Activated CD4-positive, alpha-beta T cell treated with anti-CD3 and anti-CD28 coated beads, Interleukin-2, amount 50 U/mL, for 4 hours (primary cell): ENCODE measurements at places on chromosomes 5 and 9.

GRCh38 chr5:111308951-111309350 is 84.8 kb downstream of the CAMK4 start:
- DNase-seq, result no peak

DNA sequence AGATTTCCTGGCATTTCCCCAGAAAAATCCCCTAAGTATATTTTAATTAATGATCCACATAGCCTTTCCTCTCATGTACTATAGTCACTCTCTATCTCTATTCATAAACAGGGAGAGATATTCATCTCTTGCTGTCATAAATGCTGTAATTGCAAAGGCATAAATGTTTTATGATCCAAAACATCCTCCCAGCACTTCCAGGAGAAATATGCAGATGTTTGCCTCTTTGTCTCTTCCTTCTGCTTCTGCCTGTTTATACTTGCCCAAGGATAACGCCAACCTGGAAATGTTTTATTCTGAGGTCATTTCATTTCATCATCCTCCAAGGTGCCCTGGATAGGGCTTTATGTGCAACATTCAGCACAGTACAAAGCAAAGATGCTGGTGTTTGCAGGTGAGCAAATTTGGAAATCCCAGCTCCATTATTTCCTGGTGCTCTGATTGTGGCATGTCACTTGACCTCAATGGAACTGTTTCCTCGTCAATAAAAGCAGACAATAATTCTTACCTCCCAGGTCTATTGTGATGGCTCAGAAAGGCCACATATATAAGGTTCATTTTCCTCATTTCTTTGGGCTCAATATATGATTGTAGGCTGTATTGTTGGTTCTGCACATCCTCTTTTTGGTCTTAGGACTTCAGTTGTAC is 6.9 kb downstream of the TNFSF15 start:
- DNase-seq, result no peak

GRCh38 chr5:39005566-39006232 is 68.5 kb downstream of the RICTOR start:
- no peak for DNase-seq

DNA sequence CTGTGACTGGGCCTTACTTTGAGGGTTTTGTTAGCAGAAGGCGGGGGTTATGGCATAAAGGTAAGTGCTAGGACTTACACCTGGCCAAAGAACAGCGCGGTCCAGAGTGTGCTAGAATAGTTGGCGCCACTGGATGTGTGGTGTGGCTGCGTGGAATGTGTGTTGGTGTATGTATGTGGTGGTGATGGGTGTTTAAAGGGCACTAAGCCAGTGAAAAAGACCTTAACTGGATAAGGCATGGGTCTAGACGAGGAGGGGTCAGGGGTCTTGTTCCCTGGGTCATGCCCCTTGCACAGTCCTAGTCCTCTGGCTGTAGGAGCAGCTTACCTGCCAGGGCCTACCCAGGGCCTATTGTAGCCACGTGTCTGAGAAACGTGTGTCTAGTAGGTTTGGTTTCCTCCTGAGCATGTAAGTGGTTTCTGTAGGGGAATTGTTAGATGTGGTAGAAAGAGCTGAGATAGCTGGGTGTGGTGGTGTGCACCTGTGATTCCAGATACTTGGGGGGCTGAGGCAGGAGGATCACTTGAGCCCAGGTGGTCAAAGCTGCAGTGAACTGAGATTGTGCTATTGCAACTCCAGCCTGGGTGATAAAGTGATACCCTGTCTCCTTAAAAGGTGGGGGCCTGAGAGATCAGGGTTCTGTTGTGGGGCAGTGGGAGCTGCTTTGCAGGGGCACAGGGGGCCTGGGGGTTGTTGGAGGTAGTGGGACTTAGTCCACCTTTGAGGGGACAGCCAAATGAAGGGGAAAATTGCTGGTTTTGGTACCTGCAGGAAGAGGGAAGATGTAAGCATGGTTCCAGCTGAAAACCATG is 55.2 kb downstream of the HSPA4 start:
- no peak for DNase-seq

- no peak for DNase-seq
Observed at GRCh38 chr5:96252596-96252995, 180.5 kb downstream of the PCSK1 start.

GRCh38 chr9:117284414-117284813 is 130.4 kb downstream of the ASTN2 start:
- no peak for DNase-seq

DNA sequence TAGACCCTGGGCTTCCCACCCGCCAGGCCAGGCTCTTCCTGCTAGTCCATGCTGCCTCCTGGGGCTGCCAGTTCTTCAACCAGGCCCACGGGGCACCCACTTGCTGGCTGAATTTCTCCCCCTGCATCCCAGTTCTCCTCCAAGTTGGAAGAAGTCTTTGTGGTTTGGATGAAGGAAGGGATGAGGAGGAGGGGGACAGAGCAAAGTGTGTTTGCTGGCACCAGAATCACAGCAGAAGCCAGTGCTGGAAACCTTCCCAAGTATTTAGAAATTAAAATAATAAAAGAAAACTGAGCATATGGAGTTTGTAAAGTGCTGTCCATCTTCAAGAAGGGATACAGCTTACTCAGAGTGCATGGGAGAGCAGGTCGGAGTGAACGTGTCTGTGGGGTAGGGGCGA is 19.4 kb upstream of the UNC5A start:
- no peak for DNase-seq

- DNase-seq, result no peak
Observed at GRCh38 chr5:36766981-36767380, 109.6 kb upstream of the NIPBL start.

DNA sequence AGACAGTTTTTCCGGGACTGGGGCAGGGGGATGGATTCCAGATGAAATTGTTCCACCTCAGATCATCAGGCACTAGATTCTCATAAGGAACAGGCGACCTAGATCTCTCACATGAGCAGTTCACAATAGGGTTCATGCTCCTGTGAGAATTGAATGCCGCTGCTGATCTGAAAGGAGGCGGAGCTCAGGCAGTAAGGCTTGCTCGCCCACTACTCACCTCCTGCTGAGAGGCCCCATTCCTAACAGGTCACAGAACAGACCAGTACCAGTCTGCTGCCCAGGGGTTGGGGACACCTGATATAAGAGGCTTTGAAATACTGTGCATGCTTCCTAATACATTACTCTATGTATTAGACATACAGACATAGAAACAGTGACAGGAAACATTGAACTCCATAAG is 41.1 kb downstream of the PTPRD start:
- no peak for DNase-seq

DNA sequence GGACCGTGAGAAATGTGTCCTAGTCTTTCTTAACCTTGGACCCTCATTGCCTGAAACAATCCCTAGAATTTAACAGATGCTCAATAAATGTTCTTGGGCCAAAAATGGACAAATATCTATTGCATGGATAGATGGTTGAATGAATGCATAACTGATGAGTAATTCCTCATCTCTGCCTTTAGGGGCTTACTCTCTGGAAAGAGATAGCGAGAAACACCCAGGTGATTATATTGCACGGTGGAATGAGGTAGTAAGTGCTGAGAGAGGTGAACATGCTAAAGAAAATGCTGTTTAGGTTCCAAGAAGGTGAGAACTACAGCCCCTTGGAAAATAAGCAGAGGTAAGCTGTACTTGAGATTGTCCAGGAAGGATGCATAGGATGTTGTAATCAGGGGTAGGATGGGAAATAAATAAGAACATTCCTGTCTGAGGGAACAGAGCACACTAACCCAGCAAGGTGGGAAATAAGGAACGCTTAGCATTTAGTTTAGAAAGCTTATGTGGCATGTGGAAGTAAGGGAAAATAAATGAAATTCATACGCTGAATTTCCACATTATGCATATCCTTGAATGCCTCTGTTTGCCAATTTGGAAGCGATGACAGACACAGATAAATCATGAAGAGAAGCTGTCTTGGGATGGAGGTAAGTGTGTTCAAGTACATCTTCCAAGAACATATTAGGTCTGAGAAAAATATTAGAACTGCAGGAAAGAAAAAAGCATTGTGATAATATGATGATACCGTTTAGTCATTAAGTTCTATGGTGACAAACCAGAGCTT is 426.6 kb downstream of the ARHGEF28 start:
- DNase-seq, result no peak

DNA sequence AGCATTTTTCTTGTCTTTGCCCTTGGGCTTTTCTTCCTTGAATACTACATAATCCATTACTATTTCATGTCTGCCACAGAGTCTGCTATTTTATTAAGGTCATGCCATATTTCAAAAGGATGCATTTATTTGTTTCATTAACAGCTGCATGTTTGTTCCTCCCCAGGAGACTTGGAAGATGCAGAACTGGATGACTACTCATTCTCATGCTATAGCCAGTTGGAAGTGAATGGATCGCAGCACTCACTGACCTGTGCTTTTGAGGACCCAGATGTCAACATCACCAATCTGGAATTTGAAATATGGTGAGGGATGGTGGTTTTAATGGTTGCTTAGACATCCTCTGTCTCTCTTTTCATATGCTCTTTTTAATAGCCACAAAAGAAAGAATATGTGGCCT is 4.0 kb downstream of the IL7R start:
- no peak for DNase-seq

GRCh38 chr9:23590276-23591000 is 235.6 kb downstream of the ELAVL2 start:
- no peak for DNase-seq

- no peak for DNase-seq
Observed at GRCh38 chr5:90897618-90898017, 339.0 kb downstream of the ADGRV1 start.

DNA sequence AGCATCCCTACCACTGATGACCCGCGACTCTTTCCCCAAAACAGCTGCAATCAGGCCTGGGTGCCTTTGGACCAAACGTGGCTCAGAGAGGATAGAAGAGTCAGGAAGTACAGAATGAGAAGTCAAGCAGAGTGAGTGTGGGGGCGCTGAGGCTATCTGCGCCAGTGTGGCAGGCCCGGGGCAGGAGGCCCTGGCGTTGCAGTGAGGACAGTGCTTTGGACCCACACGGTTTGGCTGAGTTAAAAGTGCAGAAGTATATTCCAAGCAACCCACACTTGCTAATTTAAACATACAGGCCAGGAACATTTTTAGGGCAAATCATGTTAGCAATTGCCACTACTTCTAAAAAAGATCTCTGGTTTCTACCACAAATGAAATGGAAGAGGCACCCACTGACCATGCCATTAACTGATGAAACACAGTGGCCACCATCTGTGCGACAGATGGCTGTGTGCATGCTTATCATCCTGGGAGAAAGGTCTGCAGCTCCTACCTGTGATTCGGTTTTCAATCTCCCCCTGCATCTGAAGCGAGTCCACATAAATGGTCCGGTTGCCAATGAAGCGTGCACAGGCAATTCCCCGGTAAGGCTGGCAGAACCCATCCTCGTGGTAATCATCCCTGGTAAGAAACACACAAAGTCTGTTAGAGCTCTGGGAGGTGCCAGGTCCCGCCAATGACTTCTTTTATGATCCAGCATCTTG is 213.0 kb downstream of the ROR2 start:
- DNase-seq, result no peak

- DNase-seq, result no peak
Observed at GRCh38 chr5:89011778-89012711, 129.1 kb upstream of the MEF2C start.

DNA sequence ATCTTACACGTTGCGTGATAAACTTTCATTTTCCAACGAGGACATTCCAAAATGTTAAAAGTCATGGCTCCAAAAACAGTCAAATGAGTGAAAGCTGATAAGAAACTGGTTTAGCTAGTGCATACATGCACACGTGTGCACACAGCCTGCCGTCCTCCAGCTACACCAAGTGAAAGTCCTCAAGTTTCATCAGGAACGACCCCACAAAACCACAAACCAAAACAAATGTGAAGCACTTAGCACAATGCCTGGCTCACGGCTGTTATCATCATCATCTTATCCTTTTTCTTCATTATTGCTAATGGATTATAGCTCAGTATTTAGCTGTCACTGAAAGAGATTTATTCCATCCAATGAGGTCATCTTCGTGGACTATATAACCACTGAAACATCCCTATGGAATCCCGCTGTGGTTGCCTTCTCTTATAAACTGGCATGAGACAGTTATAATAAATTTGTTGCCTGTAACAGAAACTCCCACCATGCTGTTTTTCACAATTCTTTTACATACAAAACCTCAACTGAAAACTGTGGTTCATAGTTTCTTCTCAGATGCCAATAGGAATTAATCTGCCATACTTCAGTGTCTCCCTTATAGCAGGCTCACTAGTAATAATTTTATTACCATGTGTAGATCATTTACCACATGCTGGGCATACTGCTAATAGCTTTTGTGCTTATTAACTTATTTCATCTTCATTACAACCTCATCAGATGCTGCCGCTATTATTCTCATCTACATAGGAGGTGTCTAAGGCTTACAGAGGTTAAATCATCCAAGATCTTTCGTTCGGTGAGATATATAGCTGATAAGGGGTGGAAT is 56.1 kb downstream of the SAXO1 start:
- DNase-seq, result no peak

DNA sequence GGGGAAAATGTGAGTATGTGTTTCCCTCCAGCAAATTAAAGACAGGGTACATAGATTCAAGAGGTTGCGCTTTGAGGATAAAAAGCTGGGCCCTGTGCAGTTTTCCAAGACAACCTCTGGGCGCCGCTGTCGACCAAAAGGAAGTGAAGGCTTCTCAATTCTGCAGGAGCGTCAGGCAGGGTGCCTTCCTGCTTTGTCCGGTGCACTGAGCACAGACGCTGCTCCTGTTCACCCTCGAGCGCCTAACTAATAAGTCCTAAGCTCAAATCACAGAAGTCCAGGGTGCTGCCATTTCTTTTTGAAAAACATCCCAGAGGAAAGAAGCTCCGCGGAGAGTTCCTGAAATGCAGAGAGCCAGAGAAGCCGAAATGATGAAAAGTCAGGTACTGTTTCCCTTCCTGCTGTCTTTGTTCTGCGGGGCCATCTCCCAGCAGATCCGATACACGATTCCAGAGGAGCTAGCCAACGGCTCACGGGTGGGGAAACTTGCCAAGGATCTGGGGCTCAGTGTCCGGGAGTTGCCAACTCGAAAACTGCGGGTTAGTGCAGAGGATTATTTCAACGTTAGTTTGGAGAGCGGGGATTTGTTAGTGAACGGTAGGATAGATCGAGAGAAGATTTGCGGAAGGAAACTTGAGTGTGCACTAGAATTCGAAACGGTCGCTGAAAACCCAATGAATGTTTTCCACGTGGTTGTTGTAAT is at the start of gene PCDHGB1:
PCDHGB1 (plus strand) TSS at position 183 of the 703 bp plus-strand sequence; CDS start at position 345, 162 bp downstream.
- no peak for DNase-seq

DNA sequence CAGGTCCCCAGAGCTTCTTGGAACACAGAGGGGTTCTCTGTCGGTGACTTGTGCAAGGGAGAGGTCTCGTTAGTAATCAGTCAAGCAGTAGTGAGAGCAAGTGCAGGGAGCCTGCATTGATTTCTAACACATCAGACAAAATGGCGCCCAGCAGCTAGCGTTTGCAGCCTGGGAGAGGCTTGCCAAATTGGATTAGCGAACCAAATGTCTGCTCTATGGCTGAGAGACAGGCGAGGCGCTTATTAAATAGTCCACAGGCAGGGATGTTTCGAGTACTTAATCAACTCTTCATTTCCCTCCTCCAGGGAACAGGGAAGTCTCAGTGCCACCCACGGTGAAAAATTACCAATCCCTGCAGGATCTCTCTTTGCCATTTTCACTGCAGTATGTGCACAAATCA is 131.4 kb upstream of the SHB start:
- no peak for DNase-seq

- DNase-seq, result no peak
Observed at GRCh38 chr9:4497855-4498254, 7.6 kb downstream of the SLC1A1 start.

GRCh38 chr5:13316176-13316575 is 628.3 kb downstream of the DNAH5 start:
- no peak for DNase-seq
